Kidney (tissue), 22 donors: ENCODE measurements at places on chromosomes 2 and 18. TPM values are rescaled to one million over a fixed set of nuclear protein-coding genes. Genes with fewer than 3 reads are reported as not detected.
A peak's percentile ranks its signal among the peaks of the same experiment; 100 is the strongest.

GRCh38 chr18:50441501-50441900 lies 66.7 kb downstream of the SKA1 start:
- H3K4me1 ChIP-seq: no peaks in the 10 kb centered on the region
- DNase-seq: no peak
- no peak overlapping the region for H3K4me3 ChIP-seq
- H3K27me3 ChIP-seq: no peaks in the 10 kb centered on the region

MYL12B gene
- 884 TPM for polyA plus RNA-seq

GRCh38 chr2:213863541-213863940 lies 547.3 kb upstream of the VWC2L start:
- H3K27me3 ChIP-seq: no peaks in the 10 kb centered on the region
- no peak for DNase-seq
- no peaks in the 10 kb centered on the region for H3K36me3 ChIP-seq
- H3K4me3 ChIP-seq: no peak overlapping the region
- H3K27ac ChIP-seq: no peak overlapping the region

GRCh38 chr18:58529714-58530354 lies 99.1 kb downstream of the ALPK2 start:
- no peaks in the 10 kb centered on the region for H3K27me3 ChIP-seq
- no peak overlapping the region for H3K4me3 ChIP-seq
- H3K36me3 ChIP-seq: no peaks in the 10 kb centered on the region
- no peak overlapping the region for H3K27ac ChIP-seq

- no peaks in the 10 kb centered on the region for H3K36me3 ChIP-seq
- H3K4me3 ChIP-seq: no peak overlapping the region
- H3K4me1 ChIP-seq: peaks cover 7% of the 10 kb centered on the region
- peak; percentile 65 for DNase-seq
- no peak overlapping the region for H3K27ac ChIP-seq
- no peaks in the 10 kb centered on the region for H3K27me3 ChIP-seq
These were observed 143.4 kb downstream of the NCKAP5 start for GRCh38 chr2:133424876-133425275.
